Stimulated activated CD8-positive, alpha-beta memory T cell treated with anti-CD3 and anti-CD28 coated beads, Interleukin-4, amount 100 ng/mL, for 1 hour (primary cell): ENCODE measurements at places on chromosomes 1 and 21.

DNA sequence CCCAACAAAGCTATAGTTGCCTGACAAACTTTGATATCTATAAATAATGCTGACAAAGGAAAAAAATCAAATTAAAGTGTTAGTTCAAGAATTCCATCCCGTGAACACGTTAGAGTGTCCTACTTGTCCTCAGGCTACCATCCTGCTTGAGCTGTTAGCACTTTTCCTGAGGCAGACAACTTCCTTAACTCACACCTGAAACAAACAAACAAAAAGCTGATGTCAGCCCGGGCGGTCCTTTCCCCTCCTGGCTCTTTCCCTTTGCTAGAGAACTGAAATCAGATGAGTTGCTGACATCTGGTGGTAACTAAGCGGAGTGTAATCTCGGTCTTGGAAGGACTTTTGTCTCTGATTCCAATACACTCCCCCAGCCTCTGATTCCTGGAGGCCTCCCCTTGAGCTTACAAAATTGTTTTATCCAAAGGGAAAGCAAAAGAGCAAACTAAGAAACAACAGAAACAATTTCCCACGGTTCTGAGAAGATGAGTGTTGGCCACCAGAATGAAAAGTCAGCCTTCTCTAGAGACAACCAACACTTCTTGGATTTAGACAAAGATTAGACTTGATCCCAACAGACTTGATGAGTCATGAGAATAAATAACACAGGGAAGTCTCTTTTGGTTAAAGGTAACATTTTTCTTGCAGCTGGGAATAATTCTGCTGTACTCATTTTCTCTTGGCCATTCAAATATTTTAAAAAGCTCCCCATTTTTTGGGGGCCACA lies 135.4 kb downstream of the PROX1 start:
- DNase-seq = no peak

DNA sequence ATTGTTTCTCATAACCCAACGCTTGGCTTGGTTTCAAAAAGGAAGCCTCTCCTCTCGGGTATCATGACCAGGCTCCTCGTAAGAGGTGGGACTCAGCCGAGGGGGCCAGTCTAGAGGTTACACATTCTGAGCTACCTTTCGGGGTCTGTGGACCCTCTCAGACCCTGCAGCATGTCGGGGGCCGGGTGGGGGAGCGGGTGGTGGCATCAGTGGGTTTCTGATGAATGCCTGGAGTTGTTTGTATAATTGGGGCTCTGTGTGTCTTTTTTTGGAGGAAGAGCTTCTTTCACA lies 229.3 kb downstream of the CAMTA1 start:
- no peak for DNase-seq

- no peak for DNase-seq
Observed at GRCh38 chr1:170351366-170351946, 180.5 kb upstream of the GORAB start.

DNA sequence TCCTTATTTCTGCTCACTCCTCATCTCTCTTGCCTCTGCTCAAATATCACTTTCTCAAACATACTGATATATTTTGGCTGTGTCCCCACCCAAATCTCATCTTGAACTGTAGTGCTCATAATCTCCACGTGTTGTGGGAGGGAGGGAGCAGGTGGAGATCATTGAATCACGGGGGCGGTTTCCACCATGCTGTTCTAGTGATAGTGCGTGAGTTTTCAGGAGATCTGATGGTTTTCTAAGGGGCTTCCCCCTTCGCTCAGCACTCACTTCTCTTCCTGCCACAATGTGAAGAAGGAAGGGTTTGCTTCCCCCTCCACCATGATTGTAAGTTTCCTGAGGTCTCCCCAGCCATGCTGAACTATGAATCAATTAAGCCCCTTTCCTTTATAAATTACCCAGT lies 26.6 kb downstream of the ZBTB8OS start:
- no peak for DNase-seq

DNA sequence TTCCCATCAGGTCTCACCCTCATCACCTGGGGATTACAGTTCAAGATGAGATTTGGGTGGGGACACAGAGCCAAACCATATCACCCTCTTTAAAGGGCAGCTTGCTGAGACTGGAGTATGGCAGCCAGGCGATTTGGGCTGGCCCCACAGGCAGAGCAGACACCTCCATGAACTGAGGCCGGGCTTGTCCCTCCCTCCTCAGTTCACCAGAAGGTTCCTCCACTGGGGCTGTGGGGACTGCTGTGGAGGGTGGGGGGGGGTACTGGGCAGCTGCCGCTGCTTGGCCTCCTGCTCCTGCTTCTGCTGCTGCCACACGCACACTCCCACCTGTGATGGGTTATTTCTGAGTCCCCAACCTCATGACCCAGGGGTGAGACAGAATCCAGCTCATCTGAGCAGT lies 53.9 kb upstream of the PDE9A start:
- no peak for DNase-seq

- no peak for DNase-seq
Observed at GRCh38 chr1:226223157-226223785, at the start of gene MIXL1. Gene MIXL1, plus strand, starts transcription at chr1:226223664. Its CDS starts 18 bp downstream, at chr1:226223682.

- DNase-seq = no peak
Observed at GRCh38 chr1:192633533-192634253, 2.3 kb upstream of the RGS13 start.

GRCh38 chr1:26991310-26992116 lies 2.0 kb upstream of the TRNP1 start:
- no peak for DNase-seq

DNA sequence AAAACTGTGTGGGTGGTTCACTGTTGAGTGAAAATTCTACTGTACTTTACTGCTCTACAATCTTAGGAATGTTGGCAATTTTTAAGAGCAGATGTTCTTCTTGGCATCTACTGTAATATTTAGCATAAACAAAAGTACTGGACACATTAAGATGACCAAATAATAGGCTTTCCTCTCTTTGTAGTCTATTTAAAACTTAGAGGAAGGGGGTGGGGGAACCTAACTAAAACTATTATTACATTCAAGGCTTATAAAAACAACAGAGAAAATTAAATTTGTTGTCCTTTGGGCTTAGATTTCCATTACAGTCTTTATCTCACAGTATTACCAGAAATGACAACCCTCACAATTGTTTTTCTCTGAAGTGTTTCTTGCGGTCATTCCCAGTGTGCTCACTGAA lies 181.2 kb downstream of the PLPPR4 start:
- DNase-seq = no peak

GRCh38 chr1:45299981-45300668 lies 26.6 kb upstream of the HPDL start:
- DNase-seq = no peak

DNA sequence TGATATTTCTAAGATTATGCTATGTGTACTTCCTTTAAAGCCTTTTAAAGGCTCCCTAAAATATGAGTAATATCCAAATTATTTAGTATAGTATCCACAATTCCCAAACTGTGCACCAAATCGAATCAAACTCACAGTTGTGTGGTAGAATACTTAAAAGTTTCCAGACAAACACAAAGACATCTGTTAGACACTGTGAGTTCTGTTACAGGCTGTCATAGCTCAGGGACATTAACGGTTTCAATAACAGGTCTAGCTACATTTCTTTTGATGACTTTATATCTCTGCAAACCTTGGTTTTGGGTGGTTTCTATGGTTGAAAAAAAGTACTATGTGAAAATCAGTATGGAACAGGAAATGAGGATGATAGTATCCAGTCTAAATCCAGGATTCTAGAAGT lies 36.9 kb upstream of the NEK7 start:
- DNase-seq = no peak

DNA sequence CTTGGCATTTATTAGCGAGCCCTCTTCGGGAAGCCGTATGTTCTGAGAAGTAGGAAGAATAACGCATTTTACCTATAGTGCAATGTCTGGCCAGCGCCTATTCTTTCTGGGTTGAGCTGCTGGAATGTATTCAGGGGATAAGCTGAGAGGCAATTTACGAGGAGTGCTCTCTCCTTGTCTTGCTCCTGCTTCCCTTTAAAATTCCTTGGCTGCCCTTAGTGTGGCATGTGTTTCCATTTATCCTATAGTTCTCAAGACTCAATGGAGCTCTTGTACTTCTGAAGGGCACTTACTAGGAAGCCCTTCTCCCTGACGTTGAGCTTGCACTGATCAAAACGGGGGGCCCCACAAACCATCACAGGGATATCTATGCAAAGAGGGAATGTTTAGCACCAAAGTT lies 364.6 kb downstream of the DISC1 start:
- no peak for DNase-seq

- DNase-seq = no peak
Observed at GRCh38 chr1:108036796-108037562, 72.0 kb upstream of the VAV3 start.

- no peak for DNase-seq
Observed at GRCh38 chr1:3074297-3074741, 5.3 kb downstream of the PRDM16 start.

- DNase-seq = no peak
Observed at GRCh38 chr1:91894036-91894761, 8.2 kb upstream of the TGFBR3 start.

- no peak for DNase-seq
Observed at GRCh38 chr1:27934818-27935549, at the start of gene SMPDL3B. Gene SMPDL3B, plus strand, starts transcription at chr1:27935000. Its CDS starts 184 bp downstream, at chr1:27935184.

DNA sequence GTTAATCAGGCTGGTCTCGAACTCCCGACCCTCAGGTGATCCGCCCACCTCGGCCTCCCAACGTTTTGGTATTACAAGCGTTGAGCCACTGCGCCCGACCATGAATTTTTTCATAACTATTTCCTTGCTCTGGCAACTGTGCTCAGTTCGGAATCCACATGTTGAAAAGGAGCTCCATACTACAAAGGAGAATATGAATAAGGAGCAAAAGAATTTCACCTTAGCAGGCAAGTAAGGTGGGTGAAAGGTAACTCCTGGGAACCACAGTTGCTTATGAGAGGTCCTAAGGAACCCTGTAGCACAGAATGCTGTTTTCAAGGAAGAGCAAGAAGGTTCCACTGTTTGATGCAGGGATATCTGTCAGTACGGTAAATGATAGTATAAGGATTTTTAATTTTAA lies 29.9 kb upstream of the NADK start:
- no peak for DNase-seq

GRCh38 chr1:160429702-160430535 lies 29.6 kb downstream of the VANGL2 start:
- DNase-seq = no peak

DNA sequence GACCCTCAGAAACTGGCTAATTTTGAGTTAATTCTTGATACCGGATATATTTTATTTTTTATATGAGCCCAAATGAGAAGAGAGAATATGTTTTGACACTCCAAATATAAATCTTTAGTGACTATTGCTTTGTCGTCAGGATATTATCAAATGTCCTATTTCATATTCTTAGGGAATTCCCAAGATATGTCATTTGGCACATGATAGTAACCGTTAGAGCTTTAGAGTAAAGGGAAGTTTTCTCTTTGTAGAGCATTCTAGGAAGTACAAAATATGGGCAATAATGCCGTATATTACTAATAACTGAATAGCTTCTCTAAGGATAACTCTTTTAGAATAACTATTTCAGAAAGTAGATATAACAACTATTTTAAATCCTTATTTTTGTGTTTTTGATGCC lies 8.3 kb upstream of the AMY2B start:
- no peak for DNase-seq

GRCh38 chr1:110393691-110394492 lies 3.1 kb upstream of the SLC16A4 start:
- no peak for DNase-seq

DNA sequence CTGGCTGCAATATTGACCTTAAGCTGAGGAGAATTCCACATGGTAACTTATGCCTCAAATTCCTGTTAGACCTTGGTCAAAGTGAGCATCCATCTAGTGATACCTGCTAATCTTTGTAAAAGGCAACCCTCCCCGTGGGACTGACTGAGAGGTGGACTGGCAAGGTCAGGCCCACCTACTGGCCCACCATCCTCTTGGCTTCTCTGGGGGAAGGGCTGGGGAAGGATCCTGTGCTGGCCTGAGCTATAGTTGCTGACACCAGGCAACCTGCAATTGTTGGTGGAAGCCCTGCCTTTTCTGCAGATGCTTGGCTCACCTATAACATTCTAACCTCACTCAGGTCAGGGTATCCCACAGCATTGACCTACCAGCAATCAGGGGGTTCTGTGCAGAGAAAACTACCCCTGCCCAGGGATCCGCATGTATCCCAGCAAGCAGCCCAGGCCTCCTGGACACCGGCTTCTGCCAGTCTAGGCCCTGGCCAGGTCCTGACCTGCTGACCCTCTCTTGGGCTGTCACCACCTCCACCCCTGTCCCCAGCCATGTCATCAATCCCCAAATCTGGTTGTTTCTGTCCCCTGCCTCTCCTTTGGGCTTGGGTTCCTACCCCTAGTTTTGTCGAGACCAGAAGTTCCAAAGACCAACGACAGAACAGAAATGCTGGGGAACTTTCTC lies 108.1 kb upstream of the EDN2 start:
- DNase-seq = no peak
